ENCODE measurements at places on chromosomes 5 and 9. TPM values are rescaled to one million over a fixed set of nuclear protein-coding genes. Genes with fewer than 3 reads are reported as not detected.

Gene NANS
- 90.7 TPM for polyA plus RNA-seq

Gene RACK1
- 3,409 TPM for polyA plus RNA-seq

Gene LIX1
- polyA plus RNA-seq: not detected

Gene MTAP
- 20.0 TPM for polyA plus RNA-seq

Gene CFAP157
- polyA plus RNA-seq: not detected

Gene GDA
- polyA plus RNA-seq: 0.01 TPM

Gene ARL15
- 20.6 TPM for polyA plus RNA-seq

Gene PCDHGA7
- polyA plus RNA-seq: 3.0 TPM

Gene PCDHA5
- 0.01 TPM for polyA plus RNA-seq

Gene LPAR1
- polyA plus RNA-seq: 240 TPM

Gene CCDC183
- 0.35 TPM for polyA plus RNA-seq

Gene ADAMTSL1
- 48.4 TPM for polyA plus RNA-seq

Gene SCGB3A2
- polyA plus RNA-seq: not detected

Gene SV2C
- not detected for polyA plus RNA-seq

Gene FBLL1
- 0.16 TPM for polyA plus RNA-seq

Gene SPAAR
- 0.41 TPM for polyA plus RNA-seq

DNA sequence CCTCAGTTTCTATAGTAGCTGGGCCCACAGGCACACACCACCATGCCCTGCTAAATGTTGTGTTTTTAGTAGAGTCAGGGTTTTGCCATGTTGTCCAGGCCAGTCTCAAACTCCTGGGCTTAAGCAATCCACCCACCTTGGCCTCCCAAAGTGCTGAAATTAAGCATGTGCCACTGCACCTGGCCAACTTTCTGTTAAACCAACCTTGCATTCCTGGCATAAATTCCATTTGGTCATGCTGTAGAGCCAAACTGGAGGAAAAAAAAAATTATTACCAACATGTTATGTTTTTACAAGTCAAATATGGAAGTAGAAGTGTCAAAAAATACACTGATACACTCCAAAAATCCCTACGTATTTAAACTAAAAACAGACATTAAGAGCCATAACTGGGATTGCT lies 54.1 kb downstream of the ERMP1 start:
- no peak for DNase-seq

DNA sequence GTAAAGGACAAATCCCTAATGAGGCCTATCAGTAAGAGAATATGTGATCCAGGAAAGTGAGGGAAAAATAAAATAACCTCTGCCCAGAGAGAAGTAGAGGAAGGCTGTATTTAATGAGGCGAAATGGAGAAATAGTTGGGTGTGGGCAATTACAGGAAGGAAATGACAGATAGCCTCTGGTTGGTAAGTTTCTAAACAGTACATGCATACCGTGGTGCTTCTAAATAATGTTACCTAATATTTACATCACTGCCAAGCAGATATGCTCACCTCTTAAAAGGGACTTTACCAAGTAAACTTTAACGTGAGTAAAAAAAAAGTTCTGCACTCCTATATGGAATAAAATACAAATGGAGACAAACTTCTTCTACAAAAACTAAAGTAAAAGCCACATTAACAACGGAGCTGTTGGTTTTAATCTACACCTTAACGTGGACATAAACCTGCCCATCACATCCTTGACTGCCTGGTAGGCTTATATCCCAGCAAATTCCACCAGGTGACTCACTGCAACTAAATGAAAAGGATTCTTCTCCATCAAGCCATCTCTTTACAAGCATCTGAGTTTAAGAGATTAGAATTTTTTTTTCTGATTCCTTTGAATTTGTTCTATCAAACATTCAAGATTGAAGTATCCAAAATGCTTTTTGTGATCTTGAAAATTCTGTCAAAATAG lies 12.4 kb downstream of the NFIL3 start:
- DNase-seq: peak; percentile 51

DNA sequence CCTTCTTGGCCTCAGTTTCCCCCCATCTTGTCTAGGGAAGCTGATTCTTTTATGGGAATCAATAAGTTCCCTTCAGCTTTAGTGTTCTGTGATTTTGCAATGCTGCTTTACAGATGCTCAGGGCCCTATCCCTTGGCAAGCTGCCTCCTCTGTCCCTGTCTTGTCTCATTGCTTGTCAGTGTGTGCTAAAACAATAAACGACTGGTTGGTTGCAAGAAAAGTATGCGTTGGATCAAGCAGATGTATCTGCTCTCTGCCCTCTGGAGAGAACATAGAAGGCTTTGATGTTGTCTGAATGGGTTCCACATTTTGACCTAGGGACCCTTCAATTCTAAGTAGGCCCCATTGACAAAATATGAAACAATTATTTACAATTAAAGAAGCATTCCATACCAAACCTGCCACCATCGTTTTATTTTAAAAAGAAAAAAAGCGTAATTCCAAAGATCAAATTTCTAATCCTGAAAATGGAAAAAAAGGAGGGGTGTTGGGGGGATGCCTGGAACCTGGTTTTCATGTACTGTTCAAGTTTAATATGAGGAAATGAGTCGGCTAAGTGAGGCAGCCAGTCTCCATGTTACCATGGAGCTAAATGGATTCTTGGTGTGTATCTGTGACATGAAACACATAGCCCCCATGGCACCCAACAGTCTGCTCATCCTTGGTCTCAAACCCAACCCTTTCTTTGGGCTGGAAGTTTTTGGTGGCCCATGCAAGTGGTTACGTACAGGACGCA lies 31.2 kb upstream of the TARS1 start:
- peak; percentile 70 for DNase-seq

- DNase-seq: no peak
These were observed 25.0 kb downstream of the MAST4 start for GRCh38 chr5:66621146-66621545.

DNA sequence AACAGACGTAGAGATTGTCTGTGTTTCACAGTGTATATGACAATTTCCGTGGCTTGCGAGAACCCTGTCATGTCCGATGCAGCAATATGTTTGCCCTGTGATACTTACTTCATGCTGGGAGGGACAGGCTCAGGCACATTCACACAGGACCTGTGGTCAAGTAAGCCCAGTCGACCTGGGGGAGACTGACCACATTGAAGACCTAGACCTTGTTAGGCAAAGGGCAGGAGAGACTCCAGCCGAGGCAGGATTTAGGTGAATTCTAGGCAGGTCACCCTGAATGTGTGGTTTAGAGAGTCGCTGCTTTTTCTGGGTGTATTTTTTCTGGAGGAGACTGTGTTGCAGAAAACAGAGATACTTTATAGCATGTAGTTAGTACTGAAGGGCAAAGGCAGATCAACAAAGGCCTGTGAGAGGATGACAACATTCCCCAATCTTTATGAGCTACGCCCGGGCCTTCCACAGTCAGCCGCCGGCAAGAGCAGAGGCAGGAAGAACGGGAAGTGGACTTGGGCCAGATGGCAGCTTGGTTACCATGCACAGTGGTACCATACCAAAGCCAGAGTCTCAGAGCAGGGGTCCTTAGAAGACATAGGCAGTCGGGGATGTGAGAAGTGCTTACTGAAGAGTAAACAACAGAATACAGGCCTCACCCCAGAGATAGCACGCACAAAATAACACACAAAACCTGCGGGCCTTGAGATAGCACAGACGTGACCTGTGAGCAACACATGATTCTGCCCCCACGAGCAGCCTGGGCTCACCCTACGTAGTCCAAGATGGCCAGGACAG lies 220.7 kb downstream of the CACNA1B start:
- DNase-seq: no peak

GRCh38 chr5:108487951-108488350 lies 106.1 kb upstream of the FBXL17 start:
- DNase-seq: no peak

GRCh38 chr5:74865804-74866595 lies at the start of gene FAM169A:
FAM169A (minus strand) TSS chr5:74866387; CDS start chr5:74841676, 24,711 bp downstream.
- peak; percentile 10 for DNase-seq

- peak; percentile 56 for DNase-seq
These were observed 45.5 kb downstream of the SPOCK1 start for GRCh38 chr5:137453483-137454080.

DNA sequence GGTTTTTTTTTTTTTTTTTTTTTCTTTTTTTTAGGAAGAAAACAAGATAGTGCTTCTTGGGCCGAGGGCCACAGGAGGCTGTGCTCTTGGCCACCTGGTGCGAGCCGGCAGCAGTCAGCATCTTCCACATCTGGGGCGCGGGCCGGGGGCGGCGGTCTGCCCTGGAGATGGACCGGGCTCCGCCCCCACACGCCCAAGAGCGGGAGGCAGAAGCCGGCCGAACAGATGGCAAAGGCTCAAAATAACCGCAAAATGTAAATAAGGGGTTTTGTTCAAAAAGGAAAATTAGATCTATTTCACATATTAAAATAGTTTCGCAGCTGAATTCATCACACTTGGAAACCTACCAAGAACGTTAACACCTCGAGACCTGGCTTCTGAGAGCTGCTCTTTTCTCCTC lies 51.5 kb upstream of the UBAC1 start:
- peak; percentile 64 for DNase-seq

GRCh38 chr5:9071074-9071473 lies 474.8 kb downstream of the SEMA5A start:
- no peak for DNase-seq

DNA sequence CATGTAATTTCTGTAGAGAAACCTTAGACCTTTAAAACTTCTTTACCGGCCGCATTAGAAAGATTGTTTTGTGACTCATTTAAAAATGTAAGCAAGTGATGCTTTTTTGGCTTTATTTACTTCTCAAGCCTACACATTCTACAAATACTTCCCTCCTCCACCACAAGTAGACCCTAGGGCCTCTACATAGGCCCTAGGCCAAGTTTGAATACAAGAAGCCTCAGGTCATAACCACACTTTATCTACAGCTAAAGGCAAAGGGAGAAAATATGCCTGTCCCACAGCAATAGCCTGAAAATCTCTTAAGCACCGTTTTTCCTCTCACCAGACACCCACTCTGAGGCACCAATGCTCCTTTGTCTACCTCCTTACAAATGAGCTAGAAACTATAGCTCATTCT lies 53.9 kb downstream of the CSNK1A1 start:
- peak; percentile 97 for DNase-seq

- peak; percentile 16 for DNase-seq
These were observed 221.3 kb downstream of the NPR3 start for GRCh38 chr5:32932241-32932935.

GRCh38 chr5:108686676-108687075 lies 61.0 kb upstream of the FER start:
- no peak for DNase-seq

GRCh38 chr5:144209361-144209760 lies 38.7 kb downstream of the KCTD16 start:
- no peak for DNase-seq

GRCh38 chr5:53376853-53377252 lies 103.6 kb upstream of the FST start:
- DNase-seq: no peak

GRCh38 chr5:7088849-7089248 lies 307.1 kb upstream of the ADCY2 start:
- no peak for DNase-seq

- DNase-seq: no peak
These were observed at the start of gene CRHBP for GRCh38 chr5:76952795-76953536. CRHBP (plus strand) TSS chr5:76953045; CDS start chr5:76953135, 90 bp downstream.

DNA sequence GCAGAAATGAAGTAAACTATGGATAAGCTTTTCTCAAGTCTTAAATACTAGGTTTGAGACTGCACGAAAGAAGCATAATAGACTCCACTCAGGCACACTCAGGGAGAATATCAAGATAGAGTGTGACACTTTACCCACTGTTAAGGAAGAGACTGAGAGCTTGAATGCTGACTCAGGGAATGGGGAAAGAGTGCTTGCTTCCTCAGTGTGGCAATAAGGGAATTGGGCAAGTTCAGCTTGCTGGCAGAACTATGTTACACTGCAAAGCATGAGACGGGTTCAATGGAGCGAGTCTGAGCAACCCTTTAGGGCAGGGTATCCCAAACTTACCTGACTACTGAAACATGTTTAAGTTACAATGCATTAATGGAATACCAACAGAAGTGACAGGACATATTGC lies 237.7 kb upstream of the MEF2C start:
- DNase-seq: no peak

DNA sequence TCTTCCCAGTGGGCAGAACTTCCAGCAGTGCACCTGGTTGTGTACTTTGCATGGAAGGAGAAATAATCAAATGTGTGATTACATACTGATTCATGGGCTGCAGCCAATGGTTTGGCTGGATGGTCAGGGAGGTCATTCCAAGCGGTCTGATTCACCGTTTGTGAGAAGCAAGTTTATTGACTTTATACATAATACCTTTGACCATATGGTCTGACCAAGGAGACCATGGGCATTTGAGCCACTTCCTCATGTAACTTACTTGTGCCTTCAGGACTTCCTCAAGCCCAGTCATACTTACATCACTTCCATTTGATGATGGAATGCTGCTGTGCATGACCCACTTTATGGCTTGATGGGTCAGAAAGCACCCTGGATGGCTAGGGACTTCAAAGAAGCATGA lies 41.1 kb downstream of the DAP start:
- peak; percentile 87 for DNase-seq

DNA sequence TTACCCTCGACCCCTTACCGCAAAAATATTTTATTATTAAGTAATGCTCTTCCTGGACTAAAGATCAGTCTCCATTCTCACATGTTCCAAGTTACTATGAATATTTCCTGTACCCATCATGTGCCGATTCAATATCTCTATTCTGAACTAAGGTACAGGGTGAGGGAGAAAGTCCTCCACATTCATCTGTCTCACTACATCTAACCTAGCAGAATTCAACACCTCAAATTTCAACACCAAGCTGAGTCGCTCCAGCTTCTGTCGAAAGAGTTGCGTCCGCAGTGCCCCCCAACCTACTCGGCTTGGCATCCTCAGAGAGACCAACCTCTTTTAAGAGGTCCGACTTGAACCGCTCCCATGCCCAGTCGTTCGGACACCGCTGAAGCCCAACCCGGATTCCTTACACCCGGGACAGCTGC lies 1.0 kb downstream of the CERT1 start:
- DNase-seq: peak; percentile 49

GRCh38 chr5:110544603-110545002 lies 181.9 kb downstream of the TMEM232 start:
- DNase-seq: no peak

- DNase-seq: no peak
These were observed 18.5 kb downstream of the PPARGC1B start for GRCh38 chr5:149748471-149749094.

DNA sequence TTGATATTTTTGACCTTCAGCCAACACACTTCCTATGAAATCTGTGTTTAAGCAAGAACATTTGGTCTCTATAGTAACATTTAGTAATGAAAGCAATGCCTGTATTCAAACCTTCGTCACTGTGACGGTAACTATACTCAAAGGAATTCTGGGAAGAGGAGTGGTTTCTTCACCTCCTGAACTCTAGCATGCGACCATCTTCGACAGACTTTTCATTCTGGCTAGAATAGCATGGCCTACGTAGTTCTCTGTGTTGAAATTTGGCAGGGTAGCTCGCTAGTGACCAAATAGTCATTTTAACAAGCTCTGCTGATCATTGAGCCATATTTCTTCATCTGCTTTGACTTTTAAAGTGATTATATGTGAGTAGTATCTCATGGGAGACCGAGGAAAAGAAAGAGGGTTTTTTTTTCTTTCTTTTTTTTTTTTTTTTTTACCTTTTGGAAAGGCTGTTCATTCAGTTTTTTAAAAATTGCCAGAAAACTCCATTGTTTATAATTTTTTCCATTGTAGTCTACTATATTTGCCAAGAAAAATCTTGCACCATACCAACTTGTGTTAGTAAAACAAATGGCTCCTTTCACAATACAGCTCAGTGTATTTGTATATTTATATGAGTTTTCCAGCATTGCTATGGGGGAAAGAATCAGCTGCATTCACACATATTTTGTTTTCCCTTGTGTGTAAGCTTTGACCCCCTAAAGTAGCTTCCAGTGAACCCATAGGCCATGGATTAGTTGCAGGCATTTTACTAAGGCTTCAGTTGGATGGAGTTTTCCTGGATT lies 166.8 kb downstream of the NNT start:
- DNase-seq: peak; percentile 15

GRCh38 chr9:131736431-131736830 lies 3.4 kb downstream of the RAPGEF1 start:
- no peak for DNase-seq

All from fibroblast of lung (primary cell).